ENCODE measurements at places on chromosomes 2 and 18.

- H3K4me1 ChIP-seq = peaks cover 48% of the 10 kb centered on the region
- H3K27me3 ChIP-seq = no peaks in the 10 kb centered on the region
- no peaks in the 10 kb centered on the region for H3K36me3 ChIP-seq
- no peak overlapping the region for H3K4me3 ChIP-seq
- DNase-seq = no peak
- H3K27ac ChIP-seq = peak overlapping the region; percentile 76
These were observed 119.7 kb downstream of the GAREM1 start for GRCh38 chr18:32351032-32351431.

DNA sequence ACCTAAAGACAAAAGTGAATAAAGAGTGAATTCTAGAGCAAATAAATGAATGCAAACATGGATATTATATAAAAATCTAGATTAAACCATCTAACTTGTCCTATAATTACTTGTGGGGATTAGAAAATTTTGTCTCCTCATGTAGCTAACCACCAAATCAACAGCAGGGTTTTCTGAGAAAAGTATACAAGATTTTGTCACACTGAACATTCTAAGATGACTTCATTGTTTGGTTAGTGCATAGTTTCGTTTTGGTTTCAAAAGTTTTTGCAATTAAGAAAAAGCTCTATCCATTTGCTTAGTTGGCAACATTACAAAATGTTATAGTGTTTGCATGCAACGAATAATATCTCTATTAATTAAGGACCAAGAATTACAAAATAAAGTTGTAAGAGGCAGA, 125.0 kb downstream of the LRP2 start:
- H3K4me3 ChIP-seq = no peak overlapping the region
- no peak for DNase-seq
- no peaks in the 10 kb centered on the region for H3K27me3 ChIP-seq
- H3K36me3 ChIP-seq = no peaks in the 10 kb centered on the region
- peaks cover 5% of the 10 kb centered on the region for H3K4me1 ChIP-seq

DNA sequence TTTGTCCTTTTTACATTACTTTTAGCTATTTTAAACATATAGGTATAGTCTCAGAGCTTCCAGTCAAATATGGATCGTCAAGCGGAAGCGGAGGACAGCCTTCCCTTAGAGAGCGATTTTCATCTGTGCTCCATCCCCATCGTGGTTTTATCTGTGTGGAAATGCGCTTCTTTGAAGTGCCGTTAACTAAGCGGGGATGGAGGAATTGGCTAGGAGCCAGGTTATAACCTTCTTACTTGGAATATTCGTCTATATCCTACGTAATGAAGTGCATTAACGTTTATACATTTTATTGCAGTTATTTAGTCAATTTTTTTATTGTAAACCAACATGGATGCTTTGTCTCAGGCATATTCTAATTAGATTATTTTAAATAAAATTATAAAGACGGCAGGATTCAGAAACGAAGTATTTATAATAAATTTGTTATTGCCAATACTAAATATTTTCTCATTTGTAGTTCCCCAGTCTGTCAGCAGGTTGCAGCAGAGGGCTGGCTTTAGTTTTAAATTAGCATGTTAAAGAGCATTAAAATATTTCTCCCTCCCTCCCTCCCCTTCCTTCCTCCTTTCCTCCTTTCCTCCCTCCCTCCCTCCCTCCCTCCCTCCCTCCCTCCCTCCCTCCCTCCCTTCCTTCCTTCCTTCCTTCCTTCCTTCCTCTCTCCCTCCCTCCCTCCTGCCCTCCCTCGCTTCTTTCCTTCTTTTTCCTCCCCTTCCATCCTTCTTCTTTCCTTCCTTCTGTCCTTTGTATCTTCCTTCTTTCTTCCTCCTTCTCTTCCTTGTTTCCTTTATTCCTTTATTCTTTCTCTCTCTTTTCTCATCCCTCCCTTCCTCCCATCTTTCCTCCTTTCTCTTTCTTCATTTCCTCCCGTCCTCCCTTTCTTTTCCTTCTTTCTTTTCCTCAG, 80.6 kb upstream of the DOCK10 start:
- H3K27me3 ChIP-seq = no peaks in the 10 kb centered on the region
- H3K36me3 ChIP-seq = no peaks in the 10 kb centered on the region
- DNase-seq = no peak
- no peak overlapping the region for H3K4me3 ChIP-seq
- H3K4me1 ChIP-seq = no peaks in the 10 kb centered on the region

GRCh38 chr18:48142353-48142752, 211.9 kb upstream of the SMAD2 start:
- H3K4me3 ChIP-seq = no peak overlapping the region
- H3K27me3 ChIP-seq = no peaks in the 10 kb centered on the region
- peaks cover 43% of the 10 kb centered on the region for H3K4me1 ChIP-seq
- no peaks in the 10 kb centered on the region for H3K36me3 ChIP-seq
- no peak for DNase-seq
- no peak overlapping the region for H3K27ac ChIP-seq

DNA sequence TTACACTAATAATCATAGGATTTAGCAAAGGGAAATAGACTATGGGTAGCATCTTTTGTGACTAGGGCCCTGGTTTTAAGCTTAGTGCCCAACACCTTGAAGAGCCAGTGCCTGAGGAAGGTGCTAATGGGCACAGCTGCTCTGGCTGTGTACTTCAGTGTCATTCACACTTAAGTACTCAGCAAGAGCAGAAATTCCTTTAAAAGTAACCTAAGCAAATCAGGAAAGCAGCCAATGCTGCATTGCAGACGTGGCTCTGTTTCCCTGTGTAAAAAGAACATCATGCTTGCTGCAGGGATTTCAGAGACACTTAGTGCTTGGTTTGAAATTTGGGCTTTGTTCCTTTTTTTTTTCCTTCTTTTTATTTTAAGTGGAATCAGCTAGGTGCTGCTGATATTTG, 505.4 kb downstream of the SUCLG1 start:
- H3K27ac ChIP-seq = no peak overlapping the region
- H3K4me3 ChIP-seq = no peak overlapping the region
- H3K27me3 ChIP-seq = no peaks in the 10 kb centered on the region
- no peaks in the 10 kb centered on the region for H3K36me3 ChIP-seq

GRCh38 chr2:152573168-152573567, 144.1 kb downstream of the PRPF40A start:
- no peak for DNase-seq
- H3K27ac ChIP-seq = no peak overlapping the region
- peaks cover 11% of the 10 kb centered on the region for H3K4me1 ChIP-seq
- no peaks in the 10 kb centered on the region for H3K36me3 ChIP-seq
- no peak overlapping the region for H3K4me3 ChIP-seq
- H3K27me3 ChIP-seq = no peaks in the 10 kb centered on the region

- no peaks in the 10 kb centered on the region for H3K27me3 ChIP-seq
- DNase-seq = no peak
- no peaks in the 10 kb centered on the region for H3K4me1 ChIP-seq
- H3K4me3 ChIP-seq = no peak overlapping the region
- H3K36me3 ChIP-seq = no peaks in the 10 kb centered on the region
These were observed 10.9 kb upstream of the FZD7 start for GRCh38 chr2:202022755-202023154.

- H3K27me3 ChIP-seq = no peaks in the 10 kb centered on the region
- H3K4me1 ChIP-seq = no peaks in the 10 kb centered on the region
- DNase-seq = no peak
These were observed 130.6 kb downstream of the SPP2 start for GRCh38 chr2:234181121-234181520.

GRCh38 chr2:235131334-235132305, 179.8 kb downstream of the SH3BP4 start:
- no peaks in the 10 kb centered on the region for H3K4me1 ChIP-seq
- no peak overlapping the region for H3K4me3 ChIP-seq
- no peaks in the 10 kb centered on the region for H3K36me3 ChIP-seq
- H3K27ac ChIP-seq = no peak overlapping the region
- no peaks in the 10 kb centered on the region for H3K27me3 ChIP-seq

- H3K27me3 ChIP-seq = no peaks in the 10 kb centered on the region
- DNase-seq = no peak
- H3K36me3 ChIP-seq = no peaks in the 10 kb centered on the region
- no peaks in the 10 kb centered on the region for H3K4me1 ChIP-seq
- no peak overlapping the region for H3K27ac ChIP-seq
- no peak overlapping the region for H3K4me3 ChIP-seq
These were observed 534.8 kb upstream of the CDH7 start for GRCh38 chr18:65215865-65216466.

- no peaks in the 10 kb centered on the region for H3K36me3 ChIP-seq
- no peak overlapping the region for H3K27ac ChIP-seq
- no peaks in the 10 kb centered on the region for H3K4me1 ChIP-seq
- H3K4me3 ChIP-seq = no peak overlapping the region
- H3K27me3 ChIP-seq = no peaks in the 10 kb centered on the region
- DNase-seq = no peak
These were observed 78.2 kb downstream of the DYSF start for GRCh38 chr2:71531522-71532047.

- no peak overlapping the region for H3K4me3 ChIP-seq
- H3K27ac ChIP-seq = no peak overlapping the region
These were observed 96.8 kb downstream of the CLIP4 start for GRCh38 chr2:29212009-29212408.

DNA sequence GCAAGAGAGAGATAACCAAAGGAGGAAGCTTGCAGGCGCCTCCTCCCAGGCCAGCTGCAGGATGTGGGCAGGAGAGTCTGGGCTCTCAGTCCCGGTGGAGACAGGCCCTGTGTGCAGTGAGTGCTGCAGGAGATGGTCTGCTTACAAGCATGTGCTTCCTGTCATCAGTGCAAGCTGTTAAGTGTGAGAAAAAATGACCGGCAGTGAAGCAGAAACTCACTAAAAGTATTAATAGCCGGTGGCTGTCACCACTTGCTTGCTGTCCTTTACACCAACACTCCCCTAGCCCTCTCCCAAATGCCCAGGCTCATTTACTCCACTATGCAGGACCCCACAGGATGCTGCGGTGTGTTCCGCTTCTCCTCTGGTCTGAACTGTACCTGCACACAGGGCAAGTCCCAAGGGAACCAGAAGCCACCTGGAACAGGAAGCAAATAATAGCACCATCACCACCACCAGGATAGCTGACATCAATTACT, 435.6 kb upstream of the HS6ST1 start:
- no peak overlapping the region for H3K27ac ChIP-seq
- no peak overlapping the region for H3K4me3 ChIP-seq
- no peaks in the 10 kb centered on the region for H3K4me1 ChIP-seq
- H3K27me3 ChIP-seq = no peaks in the 10 kb centered on the region
- H3K36me3 ChIP-seq = no peaks in the 10 kb centered on the region

- no peaks in the 10 kb centered on the region for H3K27me3 ChIP-seq
- H3K36me3 ChIP-seq = no peaks in the 10 kb centered on the region
- H3K4me1 ChIP-seq = no peaks in the 10 kb centered on the region
- H3K27ac ChIP-seq = no peak overlapping the region
- H3K4me3 ChIP-seq = no peak overlapping the region
These were observed 47.4 kb downstream of the TRPM8 start for GRCh38 chr2:233964581-233964980.

- H3K36me3 ChIP-seq = no peaks in the 10 kb centered on the region
- no peak overlapping the region for H3K4me3 ChIP-seq
- no peak overlapping the region for H3K27ac ChIP-seq
- no peaks in the 10 kb centered on the region for H3K27me3 ChIP-seq
- H3K4me1 ChIP-seq = no peaks in the 10 kb centered on the region
- DNase-seq = no peak
These were observed 146.4 kb downstream of the FTCDNL1 start for GRCh38 chr2:199704358-199705238.

GRCh38 chr2:16756831-16757644, 91.4 kb upstream of the CYRIA start:
- no peaks in the 10 kb centered on the region for H3K27me3 ChIP-seq
- DNase-seq = no peak
- H3K36me3 ChIP-seq = no peaks in the 10 kb centered on the region
- H3K27ac ChIP-seq = peak overlapping the region; percentile 66

DNA sequence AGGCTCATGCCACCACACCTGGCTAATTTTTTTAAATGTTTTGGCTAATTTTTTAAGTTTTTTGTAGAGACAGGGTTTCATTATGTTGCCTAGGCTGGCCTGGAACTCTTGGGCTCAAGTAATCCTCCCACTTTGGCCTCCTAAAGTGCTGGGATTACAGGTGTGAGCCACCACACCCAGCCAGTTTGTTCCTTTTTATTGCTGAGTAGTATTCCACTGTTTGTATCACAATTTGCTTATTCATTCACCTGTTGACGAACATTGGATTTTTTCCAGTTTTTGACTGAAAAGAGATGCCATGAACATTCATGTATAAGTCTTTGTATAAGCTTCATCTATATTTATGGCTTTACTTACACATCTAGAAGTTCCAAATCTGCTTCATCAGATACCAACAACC, 5.3 kb downstream of the SOS1 start:
- no peak for DNase-seq
- H3K36me3 ChIP-seq = no peaks in the 10 kb centered on the region
- H3K4me3 ChIP-seq = no peak overlapping the region
- H3K27ac ChIP-seq = no peak overlapping the region
- H3K4me1 ChIP-seq = peaks cover 48% of the 10 kb centered on the region

DNA sequence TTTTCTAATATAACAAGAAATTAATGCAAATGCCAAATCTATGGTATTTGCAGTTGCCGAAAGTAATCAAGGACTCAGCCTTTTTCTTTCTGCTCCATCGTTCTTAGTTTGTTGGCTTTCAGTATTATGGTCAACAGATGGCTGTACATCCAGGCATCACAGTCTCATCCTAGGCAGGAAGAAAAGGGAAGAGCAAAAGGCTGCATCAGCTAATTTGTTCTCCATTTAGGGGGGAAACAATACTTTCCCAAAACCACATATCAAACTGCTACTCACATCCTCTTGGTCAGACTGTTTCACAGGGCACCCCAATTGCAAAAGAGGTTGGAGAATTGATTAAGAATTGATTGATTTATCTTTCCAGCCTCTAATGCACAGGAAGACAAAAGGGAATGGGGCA, 89.3 kb downstream of the MDH1 start:
- H3K27me3 ChIP-seq = no peaks in the 10 kb centered on the region
- H3K27ac ChIP-seq = no peak overlapping the region
- DNase-seq = no peak
- no peaks in the 10 kb centered on the region for H3K4me1 ChIP-seq

GRCh38 chr18:12599543-12599942, 58.4 kb downstream of the SPIRE1 start:
- H3K27ac ChIP-seq = no peak overlapping the region
- DNase-seq = no peak
- H3K36me3 ChIP-seq = no peaks in the 10 kb centered on the region

DNA sequence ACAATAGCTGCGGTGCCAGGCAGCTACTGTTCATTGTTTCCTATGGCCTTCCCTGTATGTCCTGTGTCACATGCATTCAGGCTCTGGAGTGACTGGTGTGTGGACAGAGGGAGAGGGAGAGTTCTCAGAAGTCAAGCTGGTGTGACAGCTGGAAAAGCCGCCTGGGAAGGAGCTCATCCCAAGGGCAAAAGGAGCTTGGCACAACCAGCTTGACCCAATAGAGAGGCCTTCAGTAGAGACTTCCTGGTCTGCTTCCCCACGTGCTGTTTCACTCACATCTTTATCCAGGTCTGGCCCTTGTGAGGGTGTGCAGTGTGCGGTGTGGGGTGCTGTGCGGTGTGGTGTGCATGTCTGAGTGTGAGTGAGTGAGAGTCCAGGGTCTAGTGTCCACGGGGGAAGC, 11.1 kb upstream of the NT5DC4 start:
- no peaks in the 10 kb centered on the region for H3K36me3 ChIP-seq
- no peak overlapping the region for H3K27ac ChIP-seq
- no peak for DNase-seq
- no peak overlapping the region for H3K4me3 ChIP-seq
